ENCODE measurements at places on chromosomes 3 and 15.
A peak's percentile ranks its signal among the peaks of the same experiment; 100 is the strongest.

DNA sequence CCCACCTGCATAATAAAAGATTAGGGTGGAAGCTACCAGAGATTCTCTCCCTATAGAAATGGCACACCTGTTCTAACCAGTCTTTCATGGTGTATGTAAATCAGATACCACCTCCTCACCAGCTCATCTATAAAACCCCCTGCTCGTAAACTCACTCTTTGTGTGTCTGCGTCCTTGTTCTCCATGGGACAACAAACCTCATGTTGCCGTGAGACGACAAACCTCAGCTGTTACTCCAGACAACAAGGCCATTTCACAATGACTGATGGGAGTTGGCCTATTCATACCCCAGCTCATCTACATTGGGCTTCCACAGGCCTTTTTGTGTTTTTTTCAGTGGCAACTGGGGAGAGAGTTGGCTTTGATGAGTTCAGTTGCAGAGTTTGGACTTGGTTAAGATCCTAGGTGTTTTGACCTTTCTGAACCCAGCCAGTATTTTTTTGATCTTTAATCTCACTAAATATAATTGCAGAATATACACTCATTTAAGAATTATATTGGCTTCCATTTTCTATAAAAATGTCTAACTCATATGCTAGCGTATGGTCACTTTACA is 96.6 kb upstream of the LRIG1 start:
- DNase-seq, result no peak

DNA sequence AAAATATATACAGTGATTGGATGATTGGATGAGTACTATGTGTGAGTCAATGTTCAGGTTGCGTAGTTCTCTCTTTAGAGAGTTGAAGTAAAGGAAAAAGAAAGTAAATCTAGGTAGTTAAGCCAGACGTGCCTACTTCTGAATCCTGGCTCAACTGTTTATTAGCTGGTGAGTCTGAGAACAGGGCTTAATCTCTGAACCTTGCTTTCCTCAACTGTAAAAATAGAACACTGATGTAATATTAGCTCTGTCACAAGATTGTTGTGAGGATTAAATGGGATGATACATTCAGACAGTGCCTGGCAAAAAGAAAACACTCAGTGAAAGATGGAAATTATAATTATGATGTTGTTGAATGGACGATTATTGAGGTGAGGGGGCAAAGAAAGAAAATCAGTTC is 413.4 kb downstream of the MAGI1 start:
- DNase-seq, result no peak

DNA sequence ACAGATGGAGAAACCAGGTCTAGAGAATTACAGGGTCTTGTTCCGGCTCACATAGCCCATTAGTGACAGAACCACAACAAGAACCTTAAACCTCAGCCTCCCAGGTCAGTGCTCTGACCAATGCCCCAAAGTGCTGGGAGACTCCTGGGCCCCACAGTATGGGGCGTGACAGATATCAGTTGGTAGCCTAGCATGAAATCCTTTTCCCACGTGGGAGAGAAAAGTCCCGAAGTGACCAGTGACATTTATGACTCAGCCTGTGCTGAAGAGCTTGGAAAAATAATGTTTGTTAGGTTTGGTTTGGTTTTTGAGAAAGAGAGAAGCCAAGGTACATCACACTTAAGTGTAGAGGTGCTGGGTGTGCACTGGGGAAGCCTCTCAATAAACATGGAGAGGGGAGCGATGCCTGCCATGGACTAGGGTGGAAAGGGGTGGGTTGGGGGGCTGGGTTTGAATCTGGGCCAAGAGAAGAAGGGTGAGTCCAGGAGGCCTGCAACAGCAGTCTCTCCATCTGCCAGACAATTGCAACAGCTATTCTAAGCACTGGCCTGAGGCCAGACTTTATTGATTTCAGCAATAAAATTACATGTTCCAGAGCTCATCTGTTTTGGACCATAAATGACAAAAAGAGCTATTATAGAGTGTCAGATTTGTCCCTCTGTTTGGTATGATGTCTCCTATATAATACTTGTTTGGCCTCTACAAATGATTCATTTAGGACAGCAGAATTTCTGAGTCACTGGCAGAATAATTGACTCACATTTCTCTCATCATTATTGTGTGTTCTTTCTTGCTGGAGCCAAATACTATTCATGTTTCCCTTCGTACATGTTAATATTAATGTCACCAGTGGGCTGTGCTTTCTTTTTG is 43.4 kb downstream of the C2CD4A start:
- no peak for DNase-seq

- no peak for DNase-seq
These were observed 68.2 kb downstream of the RAB11A start for GRCh38 chr15:65937476-65937875.

DNA sequence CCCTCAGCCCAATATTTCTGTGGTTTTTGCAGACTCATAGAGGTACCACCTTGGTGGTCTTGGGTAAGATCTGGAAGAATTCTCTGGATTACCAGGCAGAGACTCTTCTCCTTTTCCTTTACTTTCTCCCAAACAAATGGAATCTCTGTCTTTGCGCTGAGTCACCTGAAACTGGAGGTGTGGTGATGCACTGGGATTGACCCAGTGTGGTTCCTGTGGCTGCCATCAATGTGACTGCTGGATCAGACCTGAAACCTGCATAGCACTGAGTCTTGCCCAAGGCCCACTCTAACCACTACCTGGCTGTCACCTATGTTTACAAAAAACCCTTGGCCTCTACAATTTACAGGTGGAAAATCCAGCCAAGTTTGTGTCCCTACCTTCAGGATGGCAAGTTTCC is 295.3 kb downstream of the RBMS3 start:
- DNase-seq, result no peak

DNA sequence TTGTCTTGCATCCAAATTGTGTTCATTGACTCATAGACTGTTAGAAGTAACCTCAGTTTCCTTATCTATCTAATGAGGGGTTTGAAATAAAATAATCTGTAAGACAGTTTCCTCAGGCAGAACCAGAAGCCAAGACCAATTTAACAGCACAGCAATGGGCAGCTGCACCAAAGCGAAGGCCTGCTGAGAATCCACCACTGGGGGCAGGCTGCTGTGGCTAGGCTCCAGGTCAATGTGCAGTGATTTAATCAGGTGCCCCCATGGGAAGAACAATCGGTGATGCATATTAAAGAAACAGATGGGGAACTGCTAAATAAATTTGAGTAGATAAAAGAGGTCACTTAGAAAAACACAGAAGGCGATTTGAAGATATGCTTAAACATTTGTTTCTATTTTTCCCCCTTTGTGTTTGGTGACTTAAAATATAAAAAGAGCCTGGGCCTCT is 28.0 kb upstream of the TMOD3 start:
- DNase-seq, result no peak

DNA sequence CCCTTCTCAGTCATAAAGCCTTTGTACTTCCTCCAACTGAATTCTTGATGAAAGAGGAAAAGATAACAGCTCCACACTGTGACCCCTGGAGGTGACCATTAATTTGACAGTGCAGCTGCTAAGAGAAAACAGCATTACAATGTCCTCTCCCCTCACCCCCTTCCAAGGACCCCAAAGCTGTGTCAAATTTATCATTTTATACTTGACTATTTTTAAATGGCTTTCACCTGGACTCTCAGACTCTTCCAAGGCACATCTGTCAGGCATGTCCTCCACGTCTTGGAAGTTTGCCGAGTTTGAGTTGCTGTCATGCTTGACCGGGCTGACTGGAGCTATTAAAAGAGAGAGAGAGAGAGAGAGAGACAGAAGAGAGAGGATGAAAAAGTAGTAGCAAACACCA is 236.5 kb downstream of the WDR72 start:
- DNase-seq, result no peak

DNA sequence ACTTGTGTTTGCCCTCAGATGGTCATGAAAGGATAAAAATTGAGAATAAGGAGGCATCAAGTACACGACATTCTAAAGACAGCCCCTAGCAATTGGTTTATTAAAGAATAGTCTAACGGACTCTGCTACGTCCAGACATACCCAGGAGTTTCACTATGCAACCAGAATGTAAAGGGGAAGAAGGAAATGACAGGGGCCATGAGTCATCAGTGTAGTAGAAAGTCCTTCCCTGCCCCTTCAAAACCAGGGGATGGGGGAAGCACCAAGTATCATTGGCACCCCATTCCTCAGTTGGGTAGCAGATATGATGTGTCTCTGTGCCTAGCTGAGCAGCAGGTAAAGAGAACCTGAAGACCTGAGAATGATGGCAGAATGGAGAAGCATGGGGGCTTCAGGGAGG is 367.4 kb downstream of the IL20RB start:
- no peak for DNase-seq

DNA sequence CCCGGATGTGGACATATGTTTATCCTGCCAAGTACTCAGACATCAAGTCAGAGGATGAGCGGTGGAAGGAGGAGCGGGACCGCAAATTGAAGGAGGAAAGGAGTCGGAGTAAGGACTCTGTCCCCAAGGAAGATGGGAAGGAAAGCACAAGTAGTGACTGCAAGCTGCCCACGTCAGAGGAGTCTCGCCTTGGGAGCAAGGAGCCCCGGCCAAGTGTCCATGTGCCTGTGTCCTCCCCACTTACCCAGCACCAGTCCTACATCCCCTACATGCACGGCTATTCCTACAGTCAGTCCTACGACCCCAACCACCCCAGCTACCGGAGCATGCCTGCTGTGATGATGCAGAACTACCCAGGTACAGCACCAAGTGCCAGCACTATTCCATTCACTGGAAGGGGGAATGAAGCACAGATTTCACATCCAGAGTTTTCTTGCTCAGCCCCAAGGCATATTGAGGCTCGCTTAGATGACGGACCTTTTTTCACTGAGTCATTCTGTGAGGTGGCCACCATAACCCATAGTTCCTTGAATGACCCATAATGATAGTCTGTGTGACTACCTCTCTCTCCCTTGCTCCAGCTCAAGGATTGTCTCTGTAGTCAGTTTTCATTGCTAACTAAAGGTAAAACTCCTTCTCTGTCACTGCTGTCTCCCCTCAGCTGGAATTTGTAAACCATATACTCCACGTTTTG is 97.1 kb downstream of the RBPMS2 start:
- DNase-seq, result no peak

DNA sequence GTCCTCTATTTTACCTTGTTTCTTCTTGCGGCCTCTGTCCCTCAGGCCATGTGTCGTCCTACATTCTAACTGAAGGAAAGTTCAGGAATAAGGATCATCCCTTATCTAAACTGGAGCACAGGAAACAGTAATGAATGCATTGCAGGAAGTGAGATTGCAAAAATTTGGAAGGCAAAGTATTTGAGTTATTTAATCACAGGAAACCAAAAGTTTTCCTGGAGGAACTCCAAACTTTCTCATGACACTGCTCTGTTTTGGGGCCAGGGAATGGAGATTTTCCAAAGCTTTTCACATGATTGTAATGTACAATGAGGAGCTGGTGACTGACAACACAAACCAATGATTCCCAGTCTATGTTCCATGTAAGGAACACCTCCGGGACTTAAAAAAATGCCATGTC is 57.8 kb upstream of the PLSCR4 start:
- no peak for DNase-seq

DNA sequence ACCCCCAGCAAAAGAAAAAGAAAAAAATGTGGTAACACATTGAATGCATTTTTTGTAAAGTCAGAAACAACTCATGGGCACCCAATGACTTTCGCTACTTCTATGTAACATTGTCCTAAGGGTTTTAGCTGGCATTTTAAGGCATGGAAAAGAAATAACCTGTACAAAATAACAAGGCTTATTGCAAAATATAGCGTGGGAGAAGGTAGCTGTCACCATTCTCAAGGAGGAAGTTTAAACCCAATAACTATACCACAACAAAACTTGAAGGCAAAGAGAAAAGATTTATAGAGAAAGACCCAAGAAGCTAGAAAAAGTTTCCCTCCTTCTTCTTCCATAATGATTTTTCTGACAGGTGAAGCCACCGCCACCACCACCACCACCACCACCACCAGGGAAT is 55.7 kb upstream of the ACP3 start:
- no peak for DNase-seq

DNA sequence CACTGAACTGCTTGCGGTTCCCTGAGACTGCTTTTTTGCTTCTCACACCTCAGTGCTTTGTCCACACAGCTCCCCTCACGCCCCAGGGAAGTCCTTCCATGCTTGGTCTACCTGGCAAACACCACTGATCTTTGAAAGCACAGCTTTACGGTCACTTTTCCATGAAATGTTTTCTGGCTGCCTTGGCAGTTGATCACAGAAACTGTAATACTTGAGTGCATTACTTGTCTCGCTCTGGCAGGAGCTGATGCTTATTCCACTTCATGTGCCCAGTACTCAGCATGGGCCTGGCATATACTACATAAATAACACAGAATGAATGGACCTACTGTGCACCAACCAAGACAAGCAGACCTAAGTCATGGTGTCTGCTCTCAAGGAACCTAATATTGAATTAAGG is 121.1 kb downstream of the MEX3B start:
- peak; percentile 48 for DNase-seq

GRCh38 chr15:75672646-75673425 is 25.1 kb downstream of the SNX33 start:
- peak; percentile 71 for DNase-seq

GRCh38 chr3:55369141-55369847 is 117.8 kb downstream of the WNT5A start:
- no peak for DNase-seq

DNA sequence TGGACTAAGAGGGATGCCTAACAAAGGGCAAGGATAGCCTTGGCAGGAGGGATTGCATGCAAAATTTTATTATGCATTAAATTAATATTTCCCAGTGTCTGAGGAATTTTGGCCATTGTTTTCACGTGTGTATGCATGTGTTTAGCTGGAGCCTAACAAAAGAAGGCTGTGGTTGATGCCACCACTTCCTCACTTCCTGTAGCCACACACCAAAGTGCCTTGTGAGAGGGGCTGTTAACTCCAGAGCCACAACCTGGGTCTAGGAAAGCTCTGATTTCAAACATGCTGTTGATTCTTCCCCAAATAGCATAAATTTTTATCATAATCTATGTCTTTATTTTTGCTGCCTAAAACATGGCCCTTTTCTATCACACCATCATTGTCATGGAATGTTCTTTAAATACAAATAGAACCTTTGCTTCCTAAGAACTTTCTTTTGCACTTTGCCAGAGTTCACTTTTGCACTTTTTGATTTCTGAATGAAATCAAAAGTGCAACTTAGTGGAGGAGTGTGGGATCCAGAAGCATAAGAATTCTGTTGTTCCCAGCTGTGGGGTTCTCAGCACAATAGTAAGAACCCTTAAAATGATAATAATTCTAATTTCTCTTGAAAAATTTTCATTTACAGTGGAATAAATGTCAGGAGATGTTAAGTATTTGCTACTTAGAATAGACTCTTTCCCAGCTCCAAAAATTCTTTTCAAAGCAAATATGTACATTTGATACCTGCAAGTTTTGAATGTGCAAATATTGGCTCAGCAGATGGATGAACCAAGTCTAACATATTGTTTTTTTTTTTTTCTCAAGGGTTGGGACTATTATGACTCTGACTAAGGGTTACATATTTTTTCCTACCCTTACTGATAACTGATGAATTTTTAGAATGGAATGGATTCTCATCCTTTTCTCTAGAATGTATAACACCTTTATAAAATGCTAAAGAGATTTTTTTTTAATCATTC is 35.6 kb upstream of the SPTSSB start:
- DNase-seq, result no peak

Measured in left hindlimb (tissue), 1 donor.